ENCODE measurements at places on chromosomes 6 and 20.

- DNase-seq, result no peak
These were observed 35.3 kb downstream of the EFCAB8 start for GRCh38 chr20:32894026-32894483.

- no peak for DNase-seq
These were observed 92.6 kb upstream of the SOX4 start for GRCh38 chr6:21501021-21501354.

DNA sequence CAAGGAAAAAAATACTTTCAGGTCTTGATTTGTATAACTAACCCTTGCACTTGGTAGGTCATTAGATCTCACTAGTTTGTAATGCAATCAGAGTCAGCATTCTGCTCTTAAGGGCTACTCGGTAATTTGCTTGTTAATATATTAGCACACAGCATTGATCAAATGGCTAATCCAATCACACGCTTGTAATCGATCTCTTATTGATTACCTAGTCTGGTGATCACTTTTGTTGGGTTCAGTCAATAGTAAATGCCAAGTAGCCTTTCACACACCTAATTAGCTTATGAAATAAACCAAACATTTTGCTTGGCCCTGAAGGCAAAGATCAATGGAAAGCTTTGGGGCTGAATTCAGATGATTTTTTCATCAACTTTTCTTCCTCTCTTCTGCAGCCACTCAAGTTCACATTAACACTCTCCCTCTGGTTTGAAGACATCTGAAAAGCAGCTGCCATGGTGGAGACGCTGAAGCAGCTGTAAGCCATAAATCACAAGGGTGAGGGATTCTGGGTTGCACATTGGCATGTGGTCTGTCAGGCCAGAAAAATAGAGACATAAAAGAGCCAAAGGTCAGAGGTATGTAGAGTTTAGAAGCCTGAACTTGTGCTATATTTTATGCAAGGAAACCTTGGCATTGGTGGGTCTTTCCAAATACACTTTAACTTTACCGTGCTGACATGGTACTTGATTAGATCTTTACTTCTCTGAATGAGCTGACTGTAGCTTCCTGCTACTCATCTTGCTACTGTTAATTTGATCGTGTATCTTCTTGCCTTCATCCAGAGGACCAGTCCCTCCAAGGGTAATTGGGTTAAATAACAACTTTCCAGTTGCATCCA lies 234.4 kb downstream of the SIM1 start:
- no peak for DNase-seq

GRCh38 chr6:154500769-154501577 lies 9.5 kb downstream of the CNKSR3 start:
- no peak for DNase-seq

DNA sequence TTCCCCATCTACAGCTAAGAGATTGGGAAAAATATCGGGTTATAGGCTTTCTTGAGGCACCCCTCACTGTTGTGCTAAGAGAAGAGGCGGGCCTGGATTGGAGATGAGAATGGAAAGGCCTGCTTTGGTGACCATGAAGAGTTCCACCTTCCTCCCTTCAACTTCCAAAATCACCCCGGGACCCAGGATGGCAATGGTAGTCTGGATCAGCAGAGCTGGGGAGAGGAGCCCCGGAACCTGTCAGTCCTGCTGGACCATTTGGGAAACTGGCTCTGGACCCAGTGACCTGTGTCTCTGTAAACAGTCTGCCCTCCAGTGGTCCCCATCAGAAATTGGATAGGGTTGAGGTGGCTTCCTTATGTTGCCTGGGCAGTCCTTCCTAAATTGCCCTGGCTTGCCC lies 1085.6 kb downstream of the KHDRBS2 start:
- DNase-seq, result no peak

DNA sequence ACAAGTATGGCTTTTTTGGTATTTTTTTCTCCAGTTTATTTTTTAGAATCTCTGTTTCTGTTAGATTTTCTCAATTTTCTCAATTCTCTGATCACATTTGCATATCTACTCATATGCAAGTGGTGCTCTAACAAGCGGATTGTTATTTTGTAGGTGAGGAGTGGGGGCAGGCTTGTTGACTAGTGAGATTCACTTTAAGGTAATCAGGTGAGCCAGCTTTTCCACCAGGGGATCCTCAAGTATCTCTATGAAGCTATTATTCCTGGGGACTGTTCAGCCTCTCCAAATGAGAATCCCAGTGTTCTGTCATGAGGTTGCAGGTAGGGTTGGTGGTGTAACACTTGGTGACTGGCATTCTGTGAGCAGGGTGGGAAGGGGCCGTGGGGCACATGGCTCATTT lies 274.3 kb upstream of the FERMT1 start:
- no peak for DNase-seq

DNA sequence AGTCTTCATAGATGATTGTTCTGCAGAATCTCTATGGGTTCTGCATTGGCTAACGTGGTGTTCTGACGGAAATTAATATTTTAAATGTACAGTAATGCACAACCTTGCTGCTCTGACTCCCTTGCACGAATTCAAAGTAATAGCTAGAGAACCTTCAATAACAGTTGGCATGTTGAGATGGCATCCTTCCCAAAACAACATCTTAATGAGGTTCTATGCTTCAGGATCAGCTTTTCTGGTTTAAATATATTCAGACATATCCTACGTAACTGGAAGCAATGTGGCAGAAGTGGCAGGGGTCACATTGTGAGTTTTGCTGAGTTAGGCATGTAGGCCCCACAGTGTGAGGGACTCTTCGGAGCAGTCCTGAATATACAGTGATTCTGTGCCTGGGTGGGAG lies 25.7 kb downstream of the DSE start:
- no peak for DNase-seq

DNA sequence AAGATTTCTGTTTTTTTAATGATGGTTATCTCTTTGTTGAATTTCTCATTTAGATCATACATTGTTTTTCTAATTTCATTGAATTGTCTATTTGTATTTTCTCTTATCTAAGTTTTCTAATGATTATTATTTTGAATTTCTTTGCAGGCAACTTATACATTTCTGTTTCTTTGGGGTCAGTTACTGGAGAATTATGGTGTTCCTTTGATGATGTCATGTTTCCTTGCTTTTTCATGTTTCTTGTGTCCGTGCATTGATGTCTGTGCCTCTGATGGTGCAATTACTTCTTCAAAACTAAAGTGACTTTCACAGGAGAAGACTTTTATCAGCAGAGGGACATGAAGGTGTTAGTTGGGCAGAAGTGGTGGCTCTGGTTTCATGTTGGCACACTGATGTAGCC lies 270.7 kb upstream of the MOCS1 start:
- no peak for DNase-seq

DNA sequence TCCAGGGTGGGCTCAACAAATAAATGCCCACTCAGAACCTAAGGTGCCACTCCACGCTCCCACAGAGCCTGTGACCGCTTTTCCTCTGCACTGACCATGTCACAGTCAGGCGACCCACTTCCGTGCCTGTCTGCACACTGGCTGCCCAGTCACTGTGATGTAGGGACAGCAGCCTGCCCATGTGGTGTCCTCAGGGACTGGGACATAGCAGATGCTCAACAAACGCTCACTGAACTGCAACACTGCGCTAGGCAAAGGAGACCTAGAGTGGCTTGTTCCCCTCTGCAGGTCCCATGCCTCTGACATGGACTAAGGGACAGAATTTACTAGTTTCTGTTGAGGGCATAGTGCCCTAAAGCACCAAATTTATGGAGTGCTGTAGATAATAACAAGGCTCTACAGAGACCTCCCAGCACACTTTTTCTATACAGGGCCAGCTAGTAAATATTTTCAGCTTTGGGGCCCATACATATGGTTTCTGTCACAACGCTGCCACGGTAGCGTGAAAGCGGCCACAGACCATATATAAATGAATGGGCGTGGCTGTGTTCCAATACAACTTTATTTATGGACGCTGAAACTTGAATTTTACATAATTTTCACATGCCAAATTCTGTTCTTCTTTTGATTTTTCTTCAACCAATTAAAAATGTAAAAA lies 57.8 kb upstream of the MRPS10 start:
- no peak for DNase-seq

- no peak for DNase-seq
These were observed 159.2 kb downstream of the RPS12 start for GRCh38 chr6:132973514-132973993.

DNA sequence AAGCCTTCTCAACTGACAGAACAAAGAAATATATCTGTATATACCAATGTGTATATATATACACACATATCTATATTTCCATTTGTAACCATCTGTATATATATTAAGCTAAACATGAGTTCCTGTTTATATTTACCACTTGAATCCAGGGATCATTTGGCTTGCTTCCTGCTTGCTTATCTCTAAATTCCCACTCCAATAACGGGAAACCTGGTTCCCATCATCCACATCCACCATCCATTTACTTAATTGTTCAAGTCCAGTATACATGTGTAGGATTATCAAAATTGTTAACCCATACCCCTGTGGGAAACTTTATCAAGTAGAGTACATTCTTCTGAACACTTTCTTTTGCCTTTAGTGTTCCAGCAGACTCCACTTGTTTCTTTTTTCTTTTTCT lies 12.5 kb upstream of the SOX12 start:
- DNase-seq, result no peak

GRCh38 chr6:11912420-11912819 lies 99.7 kb upstream of the HIVEP1 start:
- DNase-seq, result no peak

- no peak for DNase-seq
These were observed 87.2 kb upstream of the RIN2 start for GRCh38 chr20:19670829-19671228.

DNA sequence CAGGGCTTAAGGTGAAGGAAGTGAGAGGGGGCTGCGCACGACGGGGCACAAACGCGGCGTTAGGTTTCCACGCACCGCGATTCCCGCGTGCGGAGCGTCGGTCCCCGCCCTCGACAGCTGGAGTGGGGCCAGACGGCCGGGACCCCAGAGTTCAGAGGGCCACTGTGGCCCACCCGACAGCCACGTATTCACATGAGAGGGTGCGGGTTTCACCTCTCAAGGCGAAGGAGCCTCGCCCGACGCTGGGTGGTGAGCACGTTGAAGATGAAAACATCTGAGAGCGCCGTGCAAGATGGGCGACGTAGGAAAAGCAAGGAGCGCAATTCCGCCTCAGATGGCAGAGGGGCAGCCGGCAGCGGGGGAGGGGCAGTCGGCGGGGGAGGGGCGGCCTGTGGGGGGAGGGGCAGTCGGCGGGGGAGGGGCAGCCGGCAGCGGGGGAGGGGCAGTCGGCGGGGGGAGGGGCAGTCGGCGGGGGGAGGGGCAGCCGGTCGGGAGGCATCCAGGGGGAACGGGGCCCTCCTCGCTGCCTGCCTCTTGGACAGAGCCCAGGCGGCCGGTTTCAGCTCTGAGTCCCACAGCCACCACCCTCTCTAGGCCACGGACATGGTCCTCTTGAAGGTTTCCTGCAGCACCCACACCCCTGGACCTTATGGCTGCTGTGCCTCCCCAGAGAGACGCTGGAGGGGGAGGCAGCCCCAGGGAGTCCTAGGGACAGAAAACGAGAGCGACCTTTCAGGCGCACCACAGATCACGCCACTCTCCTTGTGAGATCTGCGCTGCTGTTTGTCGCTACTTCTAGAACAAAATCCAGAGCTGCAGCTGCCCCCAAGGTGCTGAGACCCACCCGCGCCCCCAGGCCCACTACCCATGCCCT lies 113.7 kb downstream of the DLL1 start:
- no peak for DNase-seq

- no peak for DNase-seq
These were observed 63.0 kb upstream of the NCOA3 start for GRCh38 chr20:47438464-47439381.

DNA sequence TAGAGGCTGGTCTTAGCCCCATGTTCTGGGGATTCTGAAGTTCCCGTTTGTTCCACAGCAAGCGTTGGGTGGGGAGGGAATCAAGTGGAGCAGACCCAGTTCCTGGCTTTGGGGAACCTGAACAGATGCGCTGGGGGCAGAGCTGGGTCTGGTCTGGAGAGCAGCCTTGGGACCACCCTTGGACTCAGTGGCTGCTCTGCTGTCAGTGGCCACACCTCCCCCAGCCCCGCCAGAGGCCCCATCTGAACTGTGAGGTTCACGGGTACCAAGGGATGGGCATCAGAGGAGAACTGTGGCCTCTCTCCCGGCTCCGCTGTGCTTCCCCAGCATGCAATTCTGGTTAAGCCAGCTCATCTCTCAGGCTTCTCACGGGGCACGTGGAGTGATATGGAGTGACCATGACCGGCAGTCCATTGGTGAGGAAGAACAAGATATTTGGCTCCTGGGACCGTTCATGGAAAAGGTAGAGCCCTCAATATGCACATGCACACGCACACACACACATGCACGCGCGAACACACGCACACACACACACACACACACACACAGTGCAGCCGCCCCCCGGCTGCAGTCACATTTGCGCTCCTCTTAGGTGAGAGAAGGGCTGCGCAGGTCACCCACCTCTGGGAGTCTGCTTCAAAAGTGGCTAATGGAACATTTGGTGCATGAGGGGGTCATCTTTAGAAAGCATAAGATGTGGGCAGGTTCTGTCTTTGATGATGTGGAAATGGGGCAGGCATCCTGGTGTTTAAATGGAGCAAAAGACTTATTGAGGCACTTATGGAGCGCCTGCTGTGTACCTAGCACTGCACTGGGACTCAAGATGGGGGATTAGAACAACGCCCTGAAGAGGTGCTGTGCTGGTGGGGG lies 6.0 kb downstream of the DLGAP4 start:
- DNase-seq, result no peak

DNA sequence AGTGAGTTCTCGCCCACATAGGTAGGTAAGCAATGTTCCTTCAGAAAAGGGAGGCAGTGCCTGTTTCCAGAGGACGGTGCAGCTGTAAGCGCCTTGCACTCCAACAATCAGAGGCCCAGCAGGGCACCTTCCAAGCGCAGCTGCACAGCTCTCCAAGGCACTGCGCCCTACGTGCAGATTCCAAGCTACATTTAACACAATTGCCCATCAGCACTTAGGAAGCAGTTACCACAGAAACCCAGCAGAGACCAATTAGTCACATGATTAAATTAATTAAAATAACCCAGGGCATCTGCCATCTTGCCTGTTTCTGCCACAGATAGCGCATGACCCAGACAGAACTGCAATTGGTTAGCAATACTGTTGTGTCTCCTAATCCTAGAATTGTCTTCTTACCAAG lies 65.5 kb downstream of the SOBP start:
- no peak for DNase-seq

DNA sequence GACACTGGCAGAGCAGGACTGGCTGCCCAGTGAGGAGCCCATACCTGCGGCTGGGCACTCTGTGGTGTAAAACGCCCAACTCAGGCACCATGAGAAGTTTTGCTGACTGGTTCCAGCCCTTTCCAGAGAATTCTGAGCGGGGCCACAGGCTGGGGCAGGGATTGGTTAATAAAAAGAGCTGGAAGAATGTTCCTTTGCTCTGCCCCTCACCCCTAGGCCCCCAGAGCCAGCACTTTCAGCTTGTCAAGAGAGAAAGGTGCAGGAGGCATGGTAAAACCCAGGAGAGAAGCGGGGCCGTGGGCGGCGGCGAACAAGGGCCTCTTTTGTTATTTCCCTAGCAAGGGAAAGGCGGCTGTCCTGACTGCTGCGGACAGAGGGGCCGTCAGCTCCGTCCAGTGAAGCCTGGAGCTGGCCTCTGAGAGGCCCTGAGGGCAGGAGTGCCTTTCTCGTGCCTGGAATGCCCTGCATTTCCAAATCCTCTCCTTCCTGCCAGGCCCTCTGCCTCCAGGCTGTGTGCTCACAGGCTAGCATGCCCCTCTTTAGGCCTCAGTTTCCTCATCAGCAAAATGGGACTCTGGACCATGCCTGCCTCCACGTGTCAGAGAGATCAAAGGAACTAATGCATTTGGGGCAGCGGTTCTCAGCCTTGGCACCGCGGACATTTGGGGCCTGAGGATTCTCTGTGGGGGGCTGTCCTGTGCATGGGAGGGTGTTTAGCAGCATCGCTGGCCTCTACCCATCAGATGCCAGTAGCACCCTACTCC lies 12.9 kb downstream of the SLC13A3 start:
- no peak for DNase-seq

GRCh38 chr6:7269816-7270215 lies 43.2 kb downstream of the SSR1 start:
- no peak for DNase-seq
